Stimulated activated CD4-positive, alpha-beta T cell treated with anti-CD3 and anti-CD28 coated beads, Interleukin-12 subunit alpha, Interleukin-12 subunit beta, amount 100 ng/mL, for 48 hours (primary cell): ENCODE measurements at places on chromosomes 5 and 9.

GRCh38 chr5:76383126-76383832 lies 19.8 kb upstream of the IQGAP2 start:
- DNase-seq, result no peak

DNA sequence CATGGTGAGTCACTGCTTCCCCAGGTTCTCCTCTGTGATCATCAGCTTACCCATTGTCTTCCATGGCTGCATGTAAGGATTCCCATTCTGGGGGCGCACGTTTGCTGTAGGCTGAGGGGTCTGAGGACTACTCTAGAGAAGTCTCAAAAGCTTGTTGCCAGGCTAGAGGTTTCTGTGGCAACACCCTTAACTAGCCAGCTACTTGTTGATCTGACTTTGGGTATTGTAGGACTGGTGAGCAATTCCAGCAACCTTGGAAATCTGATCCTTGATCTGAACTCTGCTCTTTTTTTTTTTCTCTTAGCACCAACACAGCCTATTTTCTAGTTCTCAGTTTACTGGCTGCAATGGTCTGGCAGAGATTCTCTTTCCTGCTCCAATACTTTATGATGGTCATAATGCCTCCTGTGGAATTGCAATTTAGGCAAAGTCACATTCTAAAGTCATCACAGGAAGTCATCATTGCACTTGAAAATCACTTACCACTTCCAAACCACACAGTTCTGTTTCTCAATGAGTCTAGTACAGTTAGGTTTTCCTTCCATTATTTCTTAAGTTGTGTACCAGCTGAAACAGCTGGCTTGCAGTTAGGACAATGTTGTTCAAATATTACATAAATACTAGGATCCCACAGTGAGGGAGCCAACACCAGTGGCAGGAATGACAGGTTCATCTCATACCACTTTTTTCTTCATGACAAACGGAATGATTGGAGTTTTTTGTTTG lies 110.3 kb downstream of the SLC12A2 start:
- DNase-seq, result no peak

DNA sequence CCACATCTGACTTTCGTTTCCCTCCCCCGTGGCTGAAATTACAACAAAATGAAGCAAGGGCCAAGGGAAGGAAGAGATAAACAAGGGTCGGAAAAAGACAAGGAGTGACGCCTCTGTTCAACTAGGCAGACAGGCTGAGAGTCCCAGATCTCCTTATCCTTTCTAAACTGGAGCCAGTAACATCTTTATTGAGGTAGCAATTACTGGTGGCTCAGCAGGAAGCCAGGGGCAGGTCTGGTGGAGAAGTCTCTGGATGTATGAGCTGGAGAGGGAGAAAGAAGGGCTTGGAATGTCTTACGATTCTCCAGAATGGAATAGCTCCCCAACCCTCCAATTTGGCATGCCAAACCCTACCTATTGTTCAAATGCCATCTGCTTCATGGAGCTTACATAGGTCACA lies 190.8 kb upstream of the BRINP1 start:
- DNase-seq, result no peak

GRCh38 chr5:32785611-32786254 lies 74.6 kb downstream of the NPR3 start:
- DNase-seq, result no peak

DNA sequence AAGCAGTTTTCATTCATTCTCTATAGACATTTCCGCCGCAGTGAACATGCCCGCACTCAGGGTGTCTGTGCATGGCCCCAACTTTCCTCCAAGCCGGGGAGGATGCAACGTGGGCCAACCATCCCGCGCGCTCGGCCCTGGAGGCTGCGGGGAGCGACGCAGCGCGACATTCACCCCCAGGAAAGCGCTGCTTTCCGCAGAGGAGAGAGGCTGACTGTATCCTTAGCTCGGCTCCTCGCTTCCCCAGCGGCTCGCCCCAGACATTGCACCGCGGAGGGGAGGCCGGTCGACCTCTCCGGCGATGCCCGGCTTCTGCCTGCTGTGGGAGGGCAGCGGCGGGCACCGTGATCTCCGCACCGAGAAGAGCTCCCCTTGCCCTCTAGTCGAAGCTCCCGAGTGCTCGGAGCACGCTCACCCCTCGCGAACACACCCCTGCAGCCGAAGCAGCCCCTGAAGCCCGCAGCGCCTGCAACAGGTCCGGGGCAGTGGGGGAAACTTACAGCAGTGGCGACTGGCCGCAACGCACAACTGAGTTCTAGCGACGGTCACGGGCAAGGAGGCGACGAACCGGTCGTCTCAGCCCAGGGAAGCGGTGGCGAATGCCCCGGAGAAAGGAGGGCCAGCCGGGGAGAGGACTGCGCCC lies 600 bp downstream of the ENC1 start:
- peak; percentile 30 for DNase-seq

GRCh38 chr9:132365986-132366385 lies 11.2 kb upstream of the SETX start:
- DNase-seq, result no peak

- DNase-seq, result no peak
Measured at GRCh38 chr5:134437340-134437846, 25.7 kb upstream of the CDKN2AIPNL start.

DNA sequence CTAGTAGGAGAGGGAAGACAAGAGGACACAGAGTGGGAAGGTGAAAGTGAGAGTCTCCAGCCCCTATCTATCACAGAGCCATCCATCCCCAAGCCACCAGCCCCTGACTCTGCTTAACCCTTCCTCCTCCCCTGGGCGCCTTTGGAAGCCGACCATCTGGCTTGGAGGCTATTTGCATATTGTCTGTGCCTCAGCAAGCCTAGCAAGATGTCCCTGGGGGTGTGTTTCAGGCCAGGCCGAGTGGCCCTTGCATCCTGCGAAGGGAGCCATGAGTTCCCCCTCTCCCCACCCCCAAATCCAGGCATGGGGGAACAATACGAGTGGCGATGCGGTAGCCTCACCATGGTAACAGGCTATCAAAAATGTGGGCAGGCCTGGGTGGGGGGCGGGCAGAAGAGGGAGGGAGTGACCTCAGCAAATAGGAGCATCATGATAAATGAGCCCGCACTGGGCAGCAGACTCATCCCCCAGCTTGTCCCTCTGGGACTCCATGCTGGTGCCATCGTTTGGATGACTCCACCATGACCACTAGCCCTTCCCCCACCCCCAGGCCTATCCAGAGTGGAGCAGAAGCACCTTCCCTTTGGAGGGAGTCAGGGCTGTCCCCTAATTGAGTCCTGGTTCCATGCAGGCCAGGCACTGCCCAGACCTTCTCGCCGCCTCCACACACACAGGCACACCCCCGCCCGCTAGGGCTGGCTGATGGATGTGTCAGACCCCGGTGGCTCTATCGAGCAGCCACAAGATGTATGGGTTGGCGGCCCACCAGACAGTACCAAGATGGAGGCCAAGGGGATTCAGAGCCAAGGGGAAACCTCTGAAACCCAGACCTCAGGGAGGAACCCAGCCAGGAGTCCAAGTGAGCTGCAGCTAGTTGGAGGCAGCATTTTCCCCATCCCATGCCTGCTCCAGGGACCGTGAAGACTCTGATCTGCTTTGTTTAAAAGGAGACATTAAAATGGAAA lies 14.6 kb downstream of the URM1 start:
- no peak for DNase-seq

DNA sequence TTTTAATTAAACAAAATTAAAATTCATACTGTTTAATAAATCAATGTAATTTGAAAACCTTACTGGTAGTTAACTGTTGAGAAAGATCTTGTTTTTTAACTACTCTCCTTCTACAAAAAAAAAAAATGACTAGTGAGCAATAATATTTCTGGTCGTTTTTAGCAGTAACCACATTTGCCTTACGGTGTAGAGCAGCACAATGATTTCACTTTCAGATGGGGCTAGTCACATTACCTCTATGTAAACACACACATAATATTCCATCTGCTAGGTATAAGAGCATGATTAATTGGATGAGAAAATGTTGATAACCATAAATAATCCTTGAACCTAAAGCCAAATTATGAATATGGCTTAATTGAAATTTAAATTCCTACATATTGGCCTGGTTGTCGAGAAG lies 198.1 kb downstream of the CHSY3 start:
- no peak for DNase-seq

DNA sequence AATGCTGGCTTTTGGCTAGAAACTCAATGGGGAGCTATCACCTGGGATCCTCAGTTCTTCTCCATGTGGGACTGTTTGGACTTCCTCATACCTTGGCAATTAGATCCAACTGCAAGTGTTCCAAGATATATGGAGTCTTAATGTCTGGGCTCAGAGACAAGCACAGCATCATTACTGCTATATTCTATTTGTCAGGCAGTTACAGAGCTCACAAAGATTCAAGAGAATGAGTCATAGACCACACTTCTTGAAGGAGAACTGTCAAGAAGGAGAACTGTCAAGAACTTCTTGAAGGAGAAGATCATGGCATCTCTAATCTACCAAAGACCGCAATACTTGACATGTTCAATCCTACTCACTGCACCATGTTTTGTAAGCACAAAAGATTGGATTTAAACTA lies 106.8 kb upstream of the NREP start:
- no peak for DNase-seq

DNA sequence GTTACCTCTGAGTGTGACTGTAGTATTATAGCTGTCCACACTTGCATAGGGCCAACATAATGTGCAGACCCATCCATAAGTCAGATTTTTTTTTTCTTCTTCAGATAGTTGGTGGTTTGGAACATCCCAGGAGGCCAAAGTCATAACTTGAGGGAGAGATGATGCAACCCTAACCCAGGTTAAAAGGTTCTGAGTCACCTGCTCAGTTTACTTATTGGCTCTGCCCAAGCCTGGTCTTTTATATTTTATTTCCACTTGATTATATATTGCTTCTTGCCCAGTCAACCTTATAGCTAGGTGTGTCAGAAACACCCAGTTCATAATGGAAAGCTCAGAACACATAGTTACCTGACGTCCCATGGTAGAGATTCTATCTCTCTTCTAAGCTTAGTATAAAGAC lies 113.1 kb upstream of the PCSK1 start:
- DNase-seq, result no peak

- no peak for DNase-seq
Measured at GRCh38 chr5:51162245-51162644, 221.0 kb upstream of the ISL1 start.

- DNase-seq, result no peak
Measured at GRCh38 chr5:55231029-55231918, 2.1 kb downstream of the CCNO start.

DNA sequence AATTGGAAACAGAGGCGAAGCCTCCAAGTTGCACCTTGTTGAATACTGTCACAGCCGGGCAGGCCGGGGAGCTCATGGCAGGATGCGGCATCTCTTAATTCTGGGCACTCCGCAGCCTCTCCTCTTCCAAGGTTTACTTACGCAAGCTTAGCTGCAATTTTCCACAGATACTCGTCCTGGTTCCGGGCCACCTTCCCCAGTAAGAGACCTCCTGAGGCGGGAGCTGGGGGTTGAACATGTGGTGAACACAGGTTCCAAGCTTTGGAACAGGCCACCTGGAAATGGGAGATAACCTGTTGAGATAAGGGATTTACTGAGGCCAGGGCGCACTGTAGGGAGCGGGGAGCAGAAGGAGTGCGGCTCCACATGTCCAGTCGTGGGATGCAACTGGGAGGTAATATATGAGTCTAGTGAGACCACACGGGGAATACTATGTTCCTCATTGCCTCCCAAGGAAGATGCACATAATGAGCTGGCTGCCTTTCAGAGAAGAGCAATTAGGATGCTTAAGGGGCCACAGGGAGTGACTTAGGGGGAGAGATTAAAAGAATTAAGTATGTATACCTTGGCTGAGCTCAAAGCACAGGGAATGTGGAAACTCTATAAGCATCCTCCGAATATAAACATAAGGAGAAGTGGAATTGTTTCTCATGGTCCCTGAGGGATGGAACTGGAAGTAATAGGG lies 335.2 kb downstream of the CWC27 start:
- DNase-seq, result no peak

GRCh38 chr5:170408877-170409660 lies 19.9 kb upstream of the KCNMB1 start:
- DNase-seq, result no peak

- DNase-seq, result no peak
Measured at GRCh38 chr5:83378624-83379289, 92.8 kb upstream of the VCAN start.

GRCh38 chr9:126162611-126163381 lies 163.8 kb upstream of the MVB12B start:
- no peak for DNase-seq

- no peak for DNase-seq
Measured at GRCh38 chr5:52658246-52658645, 129.5 kb upstream of the ITGA1 start.

GRCh38 chr5:116075191-116075831 lies 9.5 kb upstream of the COMMD10 start:
- no peak for DNase-seq

DNA sequence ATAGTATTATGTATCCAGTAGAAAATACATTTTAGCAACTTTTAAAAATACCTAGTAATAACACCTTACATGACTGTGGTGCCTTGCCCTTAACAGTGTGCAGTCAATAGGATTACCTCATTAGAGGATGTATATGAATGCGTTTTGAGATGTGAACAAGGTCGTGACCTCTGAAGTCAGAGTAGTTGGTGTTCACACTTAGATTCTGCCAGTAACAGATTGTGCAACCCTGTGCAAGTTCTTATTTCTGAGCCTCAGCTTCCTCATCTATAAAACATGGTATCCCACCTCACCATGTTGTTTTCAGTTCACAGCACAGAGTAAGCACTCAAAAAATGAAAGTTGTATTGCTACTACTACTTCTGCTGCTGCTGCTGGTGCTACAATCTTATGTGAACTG lies 347.3 kb downstream of the KDM4C start:
- DNase-seq, result no peak

- DNase-seq, result no peak
Measured at GRCh38 chr5:158115468-158115867, 256.5 kb upstream of the CLINT1 start.

GRCh38 chr9:114287001-114287762 lies 35.7 kb upstream of the ORM1 start:
- no peak for DNase-seq

GRCh38 chr5:122999947-123000563 lies 36.5 kb downstream of the PPIC start:
- no peak for DNase-seq

DNA sequence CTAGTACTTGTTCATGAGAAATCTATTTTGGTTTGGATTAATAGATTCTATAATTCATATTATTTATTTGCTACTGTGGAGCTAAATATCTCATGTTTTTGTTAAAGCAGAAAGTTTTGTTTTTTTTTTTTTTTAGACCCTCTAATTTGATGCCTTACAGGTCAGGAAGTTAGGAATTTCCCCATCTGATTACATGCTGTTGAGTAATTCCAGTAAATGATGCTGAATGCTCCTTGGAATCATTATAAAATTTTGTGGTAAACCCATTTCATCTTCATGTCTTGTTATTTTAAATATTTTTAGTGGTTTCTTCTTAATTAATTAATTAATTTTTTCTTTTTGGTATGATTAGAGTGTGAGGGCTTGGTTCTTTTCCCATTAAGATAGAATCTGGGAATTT lies 35.6 kb downstream of the NNT start:
- no peak for DNase-seq
